ENCODE measurements at places on chromosomes 1 and 21.

DNA sequence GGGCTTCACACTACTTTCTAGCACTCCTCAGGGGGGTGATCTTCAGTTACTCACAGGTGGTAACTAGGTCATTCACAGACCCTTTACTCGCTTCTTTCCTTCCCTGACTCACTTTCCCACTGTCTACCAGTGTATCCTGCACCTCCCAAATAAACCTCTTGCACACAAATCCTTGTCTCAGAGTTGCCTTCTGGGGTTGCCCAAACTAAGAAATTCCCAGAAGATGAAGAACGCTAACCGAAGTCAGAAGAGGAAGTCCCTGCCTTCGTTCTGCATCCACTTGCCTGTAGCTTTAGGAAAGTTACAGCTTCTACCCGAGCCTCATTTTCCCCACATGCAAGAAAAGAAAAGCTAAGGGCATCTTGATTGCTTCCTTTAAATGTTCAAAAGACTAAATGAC, 11.9 kb upstream of the PADI4 start:
- no peak for DNase-seq

- DNase-seq: no peak
These were observed 38.6 kb downstream of the PAPPA2 start for GRCh38 chr1:176501599-176501998.

DNA sequence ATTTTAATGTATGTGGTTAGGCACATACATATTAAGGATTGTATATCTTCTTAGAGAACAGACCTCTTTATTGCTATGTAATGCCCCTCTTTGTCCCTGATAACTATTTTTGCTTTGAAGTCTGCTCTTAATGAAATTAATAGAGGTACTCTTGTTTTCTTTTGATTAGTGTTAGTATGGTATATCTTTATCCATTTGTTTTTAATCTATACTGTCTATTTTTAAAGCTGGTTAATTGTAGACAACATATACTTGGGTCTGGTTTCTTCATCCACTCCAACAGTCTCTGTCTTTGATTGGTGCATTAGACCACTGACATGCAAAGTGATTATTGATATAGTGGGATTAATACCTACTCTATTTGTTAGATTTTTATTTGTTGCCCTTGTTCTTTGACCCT, 36.0 kb downstream of the LEPR start:
- no peak for DNase-seq

- DNase-seq: no peak
These were observed 26.9 kb downstream of the OR10J5 start for GRCh38 chr1:159508951-159509350.

DNA sequence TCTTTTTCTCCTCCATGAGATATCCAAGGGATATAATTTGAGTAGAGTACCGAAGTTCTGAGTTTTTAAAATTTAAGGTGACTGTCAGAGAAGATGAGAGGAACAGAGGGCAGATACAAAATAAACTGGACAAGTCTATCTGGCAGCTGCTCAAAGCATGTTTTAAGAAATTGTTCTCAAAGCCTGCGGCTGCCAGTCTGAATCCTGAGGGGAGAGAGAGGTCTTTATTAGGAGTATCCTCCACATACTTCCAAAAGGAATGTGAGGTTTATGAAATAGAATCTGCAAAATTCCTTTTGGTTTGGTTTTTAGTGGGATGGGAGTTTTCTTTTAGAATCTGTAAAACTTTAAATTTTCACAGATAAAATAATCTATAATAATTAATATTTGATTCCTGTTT, 41.3 kb downstream of the TTC13 start:
- no peak for DNase-seq

- DNase-seq: no peak
These were observed 23.8 kb downstream of the CR1 start for GRCh38 chr1:207519505-207520399.

GRCh38 chr1:46017876-46018503, 114.4 kb downstream of the PIK3R3 start:
- no peak for DNase-seq

DNA sequence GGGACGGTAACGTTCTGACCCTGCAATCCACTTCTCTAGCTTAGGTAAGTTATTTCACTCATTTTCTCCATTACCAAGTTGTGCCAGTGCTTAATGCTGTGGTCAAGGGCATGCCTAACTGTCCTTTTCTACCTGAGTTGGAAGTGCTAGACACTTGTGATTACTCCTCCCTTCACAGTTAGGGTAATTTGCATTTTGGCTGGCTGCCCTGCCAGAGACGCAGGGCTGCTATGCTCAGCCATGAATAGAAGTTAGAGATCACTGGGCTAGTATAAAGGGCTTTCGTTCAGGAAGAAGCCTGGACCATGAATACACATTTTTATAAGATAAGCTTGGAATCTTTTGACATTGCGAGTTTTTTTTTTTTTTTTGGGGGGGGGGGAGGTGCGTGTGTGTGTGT, 633.2 kb upstream of the NEGR1 start:
- DNase-seq: no peak

GRCh38 chr1:108046026-108046425, 81.0 kb upstream of the VAV3 start:
- DNase-seq: no peak

DNA sequence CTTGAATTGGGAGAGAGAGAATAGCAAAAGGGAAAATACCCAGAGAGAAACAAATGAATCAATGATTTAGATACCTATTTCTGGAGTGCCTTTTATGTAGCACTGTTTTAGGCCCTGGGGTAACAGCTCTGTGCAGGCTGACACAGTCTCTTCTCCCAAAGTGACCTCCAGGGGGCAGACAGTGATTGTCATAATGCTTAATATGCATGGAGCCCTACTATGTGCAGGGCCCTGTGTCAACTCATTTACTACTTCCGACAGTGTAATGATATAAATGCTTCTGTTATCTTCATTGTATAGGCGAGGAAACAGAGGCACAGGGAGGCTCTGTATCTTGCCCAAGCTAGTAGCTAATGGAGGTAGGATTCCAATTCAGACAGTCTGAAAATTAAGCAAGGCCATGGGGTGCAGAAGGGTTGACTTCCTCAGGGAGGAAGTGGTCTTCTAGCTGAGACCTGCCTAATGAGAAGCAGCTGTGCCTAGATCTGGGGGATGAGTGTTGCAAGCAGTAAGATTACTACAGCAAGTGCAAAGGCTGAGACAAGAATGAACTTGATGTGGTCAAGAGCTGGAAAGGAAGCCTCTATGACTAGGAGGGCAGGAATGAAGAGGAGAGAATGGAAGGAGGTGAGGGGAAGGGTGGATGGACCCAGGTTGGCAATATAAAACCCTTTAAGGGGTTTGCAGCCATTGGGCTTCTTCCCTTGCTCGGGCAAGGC, 16.2 kb upstream of the SERINC2 start:
- no peak for DNase-seq

DNA sequence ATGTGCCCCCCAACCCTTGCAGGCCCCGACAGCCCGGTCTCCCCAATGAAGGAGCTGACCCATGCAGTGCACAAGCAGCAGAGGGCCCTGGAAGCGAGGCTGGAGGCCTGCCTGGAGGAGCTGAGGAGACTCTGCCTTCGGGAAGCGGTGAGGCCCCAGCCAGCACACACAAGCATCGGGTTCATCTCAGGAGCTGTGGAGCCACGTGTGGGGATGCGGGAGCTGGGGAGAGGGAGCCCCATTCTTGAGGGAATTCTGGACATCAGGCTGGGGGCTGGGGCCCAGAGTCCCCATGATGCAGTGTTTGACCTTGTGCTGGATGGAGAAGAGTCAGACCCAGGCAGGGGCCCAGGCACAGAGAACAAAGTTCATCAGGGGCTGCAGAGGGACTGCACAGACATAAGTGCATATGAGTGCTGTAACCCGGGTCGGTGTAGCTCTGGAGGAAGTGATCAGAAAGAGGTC, 4.8 kb downstream of the INAVA start:
- no peak for DNase-seq

DNA sequence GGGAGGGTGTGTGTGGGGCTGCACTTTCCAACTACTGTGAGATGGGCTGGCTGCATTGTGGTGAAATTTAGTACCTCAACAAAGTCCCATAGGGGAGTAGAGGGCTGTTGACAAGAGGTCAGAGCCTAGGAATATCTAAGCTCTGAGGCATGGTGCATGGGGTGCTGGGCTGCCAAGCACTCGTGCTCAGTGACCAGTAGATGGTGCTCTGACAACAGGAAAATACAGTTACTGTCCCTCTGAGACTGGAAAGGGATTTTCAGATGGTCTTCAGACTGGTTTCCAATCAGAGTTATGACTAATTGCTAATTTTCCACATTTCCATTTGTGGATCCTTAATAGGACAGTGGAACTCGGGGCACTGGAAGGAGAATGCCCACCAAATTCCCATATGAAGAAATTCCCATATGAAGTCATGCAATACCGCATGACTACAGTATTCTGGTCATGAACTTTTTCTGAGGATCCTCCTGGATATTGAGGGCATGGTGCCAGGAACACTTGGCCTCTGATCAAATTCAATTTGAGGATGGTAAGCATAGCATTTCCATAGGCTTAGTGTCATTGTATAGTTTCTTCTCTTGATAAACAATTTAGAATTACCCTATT, 4.1 kb upstream of the CACNA1E start:
- no peak for DNase-seq

DNA sequence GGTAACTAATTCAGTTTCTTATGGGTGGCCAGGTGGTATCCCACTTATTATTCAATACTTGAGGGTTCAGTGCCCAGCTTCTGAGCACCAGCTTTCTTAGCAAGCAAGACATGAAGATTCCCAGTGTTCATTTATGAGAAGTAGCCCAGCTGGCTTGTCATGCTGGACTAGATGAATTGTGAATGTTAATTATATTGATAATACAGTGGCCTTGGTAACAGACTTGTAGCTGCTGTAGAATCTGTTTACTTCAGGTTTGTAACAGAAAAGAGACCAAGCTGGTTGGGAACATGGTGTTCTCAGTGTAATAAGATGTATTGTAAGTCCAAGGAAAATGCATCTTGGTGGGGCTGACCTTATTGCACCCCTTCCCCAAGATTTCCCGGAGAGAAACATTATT, 10.1 kb downstream of the AHCYL1 start:
- no peak for DNase-seq

DNA sequence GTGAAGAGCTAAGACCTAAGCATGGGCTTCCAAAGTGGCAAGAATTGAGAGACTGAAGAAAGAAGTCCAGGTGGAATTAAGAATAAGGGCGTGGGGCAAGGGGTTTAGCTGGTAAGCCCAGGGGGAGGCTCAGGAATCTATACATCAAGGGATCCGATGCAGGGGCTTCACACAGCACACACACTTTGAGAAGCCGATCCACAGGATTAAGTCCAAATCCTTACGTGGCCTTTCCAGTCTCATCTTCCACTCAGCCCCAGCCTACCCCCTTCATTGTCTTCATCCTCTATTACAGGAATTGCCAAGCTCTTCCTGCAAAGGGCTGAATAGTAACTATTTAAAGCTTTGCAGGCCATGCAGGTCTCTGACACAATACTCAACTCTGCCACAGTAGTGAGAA, 101.3 kb downstream of the TGFBR3 start:
- no peak for DNase-seq

- no peak for DNase-seq
These were observed 635.9 kb downstream of the MATN1 start for GRCh38 chr1:30087465-30087864.

GRCh38 chr1:109948285-109948630, 36.3 kb upstream of the AHCYL1 start:
- DNase-seq: no peak

DNA sequence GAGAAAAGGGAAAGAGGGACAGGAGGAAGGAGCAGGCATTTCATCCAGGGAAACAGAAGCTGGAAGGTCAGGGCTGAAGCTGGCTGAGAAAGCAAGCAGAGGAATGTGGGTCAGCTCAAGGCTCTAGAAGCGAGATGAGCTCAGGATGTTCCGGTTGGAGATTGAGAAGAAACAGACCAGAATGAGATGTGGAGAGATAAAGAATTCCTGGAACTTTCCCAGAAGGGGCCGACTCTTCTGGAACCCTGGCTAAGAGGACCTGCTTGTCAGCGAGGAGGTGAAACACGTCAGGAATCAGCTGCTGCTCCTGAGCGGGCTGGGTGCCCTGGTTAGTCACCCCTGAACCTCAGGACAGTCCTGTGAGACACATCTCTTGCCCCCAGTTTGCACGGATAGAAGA, 75.9 kb downstream of the HUNK start:
- DNase-seq: no peak

DNA sequence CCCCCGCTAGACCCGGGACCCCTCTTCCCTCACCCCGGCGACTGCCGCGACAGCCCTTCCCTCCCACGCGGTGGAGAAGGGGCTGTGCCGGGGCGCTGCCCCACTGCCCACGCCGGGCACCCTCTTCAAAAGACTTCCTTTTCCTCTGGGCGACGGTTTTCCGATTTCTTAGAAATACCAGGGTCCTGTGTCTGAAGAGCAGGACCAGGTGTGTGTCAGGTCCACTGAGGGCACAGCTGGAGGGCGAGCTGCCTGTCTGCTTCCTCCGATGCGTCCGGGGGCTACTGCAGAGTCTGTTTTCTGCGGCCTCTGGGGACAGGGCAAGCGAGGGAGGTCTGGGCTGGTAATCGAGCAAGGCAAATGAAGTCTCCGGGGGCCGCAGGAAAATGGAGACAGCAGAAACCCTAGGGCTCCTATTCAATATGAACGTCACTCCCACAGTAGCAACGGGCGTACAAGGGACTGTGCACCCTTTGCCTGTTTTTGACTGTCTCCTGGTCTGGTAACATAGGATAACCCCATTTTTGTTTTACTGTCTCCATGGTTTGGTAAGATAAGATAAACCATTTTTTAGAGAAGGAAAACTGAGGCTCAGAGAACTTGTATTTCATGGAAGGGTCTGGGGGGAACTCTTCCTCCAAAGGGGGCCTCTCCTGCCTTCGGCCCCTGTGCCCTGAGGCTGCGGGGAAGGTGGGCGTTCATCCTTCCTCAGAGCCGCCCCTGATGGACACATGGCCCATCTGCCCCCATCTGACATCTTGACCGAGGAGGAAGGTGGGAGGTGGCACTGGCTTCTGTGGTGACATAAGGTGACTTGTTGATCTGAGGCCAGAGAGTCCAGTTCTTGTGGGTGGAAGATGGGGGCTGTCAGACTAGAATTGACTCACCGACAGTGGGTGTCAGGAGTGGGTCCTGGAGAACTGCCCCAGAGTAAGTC, 970 bp downstream of the TNFRSF1B start:
- DNase-seq: no peak

- DNase-seq: no peak
These were observed 36.8 kb downstream of the GADD45A start for GRCh38 chr1:67721650-67722291.

DNA sequence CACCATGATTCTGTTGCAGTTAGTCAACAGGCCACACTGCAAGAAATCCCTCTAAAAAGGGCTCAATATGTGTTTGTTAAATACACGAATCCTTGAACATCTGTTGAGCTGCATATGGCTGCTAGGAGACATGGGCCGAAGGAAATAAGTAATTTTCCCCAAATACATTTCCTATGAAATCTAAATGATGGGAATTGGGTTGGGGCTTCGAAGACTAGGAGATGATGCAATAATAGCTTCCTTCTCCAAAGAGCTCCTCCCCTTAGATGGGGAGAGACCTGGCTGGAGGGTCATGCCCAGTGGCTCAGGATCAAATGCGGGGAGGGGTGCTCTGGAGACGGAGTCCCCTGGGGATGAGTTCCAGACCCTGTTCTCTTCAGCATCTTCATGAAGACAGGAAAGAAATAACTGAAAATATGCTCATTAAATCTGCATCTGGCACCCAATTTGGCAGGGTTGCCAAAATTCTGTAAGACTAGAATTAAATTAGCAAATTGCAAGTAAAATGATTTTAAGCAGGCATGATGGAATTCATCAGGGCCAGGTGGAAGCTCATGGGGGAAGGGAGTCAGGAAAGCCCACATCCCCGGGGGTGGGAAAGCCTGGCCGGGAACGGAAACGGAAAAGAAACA, 165.0 kb upstream of the EDN2 start:
- no peak for DNase-seq
